Upper lobe of right lung (tissue), 1 donor: ENCODE measurements at places on chromosomes 1 and 21.

DNA sequence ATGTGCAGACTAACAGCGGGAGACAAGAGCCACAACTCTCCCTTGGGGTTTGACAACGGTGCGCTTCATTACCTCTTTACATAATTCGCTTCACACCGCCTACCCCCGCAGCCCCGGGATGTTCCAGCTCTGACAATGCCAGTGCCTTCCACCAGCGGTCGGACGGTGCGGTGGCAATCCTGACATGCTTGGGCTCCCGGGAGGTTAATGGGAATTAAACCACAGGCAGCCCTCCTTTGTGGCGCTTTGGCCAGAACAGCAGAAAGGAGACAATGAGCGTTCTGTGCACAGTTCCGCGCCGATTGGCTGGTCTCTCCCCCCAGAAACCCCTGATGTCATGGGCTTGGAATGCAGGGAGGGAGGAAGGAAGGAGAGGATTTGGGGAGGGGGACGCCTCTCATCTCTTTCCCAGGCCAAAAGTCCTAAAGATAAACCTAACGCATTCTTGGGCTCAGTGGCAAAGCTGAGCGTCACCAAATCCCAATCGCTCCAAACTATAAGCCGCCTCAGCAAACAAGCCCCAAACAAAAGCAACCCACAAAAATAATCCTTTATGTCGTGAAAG is 1.3 kb downstream of the CNN3 start:
- DNase-seq = peak; percentile 70

DNA sequence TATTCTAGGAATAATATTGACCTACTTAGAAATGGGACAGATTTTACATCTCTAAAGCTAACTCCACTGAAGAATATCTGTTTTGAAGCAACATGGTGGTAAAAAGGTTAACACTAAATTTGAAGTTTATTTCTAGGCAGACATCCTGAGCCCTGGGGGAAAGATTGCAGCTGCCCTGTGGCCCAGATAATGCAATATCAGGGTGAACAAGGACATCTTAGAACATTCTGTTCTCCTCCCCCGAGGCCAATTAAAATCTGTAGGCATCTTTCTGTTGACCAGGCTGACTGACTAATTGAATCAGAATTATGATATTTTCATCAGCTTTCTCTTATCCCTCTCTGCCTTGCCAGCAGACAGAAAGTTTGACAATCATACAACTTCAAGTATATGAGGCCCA is 149.8 kb upstream of the DUSP10 start:
- DNase-seq = no peak

- DNase-seq = no peak
Measured at GRCh38 chr21:46000182-46000730, 18.7 kb downstream of the COL6A1 start.

DNA sequence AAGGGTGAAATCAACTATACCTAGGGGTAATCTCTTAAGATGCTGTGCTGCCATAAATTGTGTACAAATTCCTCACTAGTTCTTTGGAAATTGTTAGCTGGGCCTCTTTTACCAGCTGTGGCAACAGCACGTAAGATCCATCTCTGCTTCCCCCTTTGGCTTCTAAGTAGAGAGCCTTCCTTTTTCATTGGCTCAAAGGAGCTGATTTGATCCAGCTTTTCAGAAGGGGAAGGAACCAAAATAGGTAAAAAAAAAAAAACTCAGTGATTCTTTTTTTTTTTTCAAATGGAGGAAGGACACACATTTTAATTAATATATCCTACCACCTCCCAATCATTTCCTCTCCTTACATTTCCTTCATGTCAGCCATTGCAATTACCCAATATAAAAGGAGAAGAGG is 4.0 kb upstream of the RCAN1 start:
- no peak for DNase-seq

GRCh38 chr1:6212193-6212959 is 6.5 kb downstream of the RNF207 start:
- DNase-seq = no peak

- no peak for DNase-seq
Measured at GRCh38 chr21:35179990-35180540, 131.0 kb upstream of the RUNX1 start.

DNA sequence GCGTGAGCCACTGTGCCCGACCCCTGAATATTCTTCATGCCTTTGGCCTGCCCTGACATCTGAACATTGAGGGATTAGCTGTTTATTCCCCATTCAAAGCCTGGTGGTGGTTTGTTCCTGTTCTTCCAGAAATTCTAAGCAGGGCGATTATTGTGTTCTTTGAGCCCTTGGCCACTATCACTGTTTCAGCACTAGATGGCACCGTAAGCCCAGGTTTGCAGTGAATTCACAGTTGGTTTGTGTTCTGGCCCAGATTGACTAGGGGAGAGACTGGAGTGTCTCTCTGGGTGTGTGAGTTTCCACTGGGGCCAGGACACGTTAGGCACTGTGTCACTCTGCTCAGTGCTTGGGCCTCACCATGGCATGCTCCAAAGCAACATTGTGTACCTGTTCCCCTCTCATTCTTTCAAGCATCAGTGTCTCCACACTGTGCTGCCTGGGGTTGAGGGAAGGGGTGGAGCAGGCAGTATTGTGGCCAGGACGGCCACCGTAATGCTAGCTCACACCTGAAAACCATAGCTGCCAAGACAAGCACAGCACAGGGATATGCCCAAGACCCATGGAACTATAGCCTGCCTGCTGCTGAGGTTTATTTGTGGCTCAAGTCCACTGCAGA is 52.7 kb downstream of the PKN2 start:
- no peak for DNase-seq

DNA sequence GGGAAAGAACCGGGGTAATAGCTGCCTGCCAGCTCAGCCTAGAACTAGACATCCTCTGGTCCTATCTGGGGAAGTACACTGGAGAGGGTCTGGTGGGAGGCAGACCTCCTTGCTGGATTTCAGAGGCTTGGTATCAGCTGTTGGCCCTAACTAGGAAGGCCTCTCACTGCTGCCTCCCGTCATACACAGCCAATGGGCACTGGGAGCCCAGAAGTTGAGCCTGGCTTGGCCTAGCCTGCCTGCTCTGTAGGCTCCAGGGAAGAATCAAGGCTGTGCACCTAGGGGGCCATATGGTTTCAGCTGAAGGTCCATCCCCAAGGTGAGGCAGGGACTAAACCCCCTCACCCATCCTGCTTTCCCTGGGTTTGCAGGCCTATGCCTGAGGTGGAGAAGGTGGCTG is 4.3 kb upstream of the MUTYH start:
- DNase-seq = no peak

DNA sequence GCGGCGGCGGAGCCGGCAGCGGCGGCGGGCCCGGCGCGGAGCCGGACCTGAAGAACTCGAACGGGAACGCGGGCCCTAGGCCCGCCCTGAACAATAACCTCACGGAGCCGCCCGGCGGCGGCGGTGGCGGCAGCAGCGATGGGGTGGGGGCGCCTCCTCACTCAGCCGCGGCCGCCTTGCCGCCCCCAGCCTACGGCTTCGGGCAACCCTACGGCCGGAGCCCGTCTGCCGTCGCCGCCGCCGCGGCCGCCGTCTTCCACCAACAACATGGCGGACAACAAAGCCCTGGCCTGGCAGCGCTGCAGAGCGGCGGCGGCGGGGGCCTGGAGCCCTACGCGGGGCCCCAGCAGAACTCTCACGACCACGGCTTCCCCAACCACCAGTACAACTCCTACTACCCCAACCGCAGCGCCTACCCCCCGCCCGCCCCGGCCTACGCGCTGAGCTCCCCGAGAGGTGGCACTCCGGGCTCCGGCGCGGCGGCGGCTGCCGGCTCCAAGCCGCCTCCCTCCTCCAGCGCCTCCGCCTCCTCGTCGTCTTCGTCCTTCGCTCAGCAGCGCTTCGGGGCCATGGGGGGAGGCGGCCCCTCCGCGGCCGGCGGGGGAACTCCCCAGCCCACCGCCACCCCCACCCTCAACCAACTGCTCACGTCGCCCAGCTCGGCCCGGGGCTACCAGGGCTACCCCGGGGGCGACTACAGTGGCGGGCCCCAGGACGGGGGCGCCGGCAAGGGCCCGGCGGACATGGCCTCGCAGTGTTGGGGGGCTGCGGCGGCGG is 1.0 kb downstream of the ARID1A start:
- DNase-seq = peak; percentile 79

DNA sequence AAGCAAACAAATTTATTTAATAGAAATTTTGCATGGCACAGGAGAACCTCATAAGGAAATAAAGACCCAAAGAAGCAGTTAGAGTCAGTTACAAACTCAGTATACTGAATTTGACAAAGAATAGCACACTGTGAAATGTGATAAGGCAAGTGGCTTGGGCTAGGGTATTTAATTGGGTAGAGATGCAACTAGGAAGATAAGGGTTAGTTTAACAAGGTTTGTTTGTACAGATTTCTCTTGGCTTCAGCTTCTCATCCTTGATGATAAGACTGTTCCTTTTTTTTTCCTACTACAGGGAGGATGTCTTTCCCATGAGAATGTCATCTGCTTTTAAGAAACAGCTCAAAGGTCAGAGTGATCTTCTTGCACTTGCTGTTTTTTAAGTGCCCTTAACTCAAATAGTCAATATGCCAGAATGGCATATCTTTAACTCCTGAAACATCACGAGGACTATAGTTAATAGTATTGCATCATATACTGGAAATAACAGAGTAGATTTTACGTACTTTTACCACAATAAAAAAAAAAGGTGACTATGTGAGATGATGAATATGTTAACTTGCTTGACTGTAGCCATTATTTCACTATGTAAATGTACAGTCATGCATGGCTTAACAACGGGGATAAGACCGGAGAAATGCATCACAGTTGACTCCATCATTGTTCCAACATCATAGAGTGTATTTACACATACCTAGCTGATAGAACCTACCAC is 9.2 kb upstream of the TRAF3IP3 start:
- DNase-seq = no peak

DNA sequence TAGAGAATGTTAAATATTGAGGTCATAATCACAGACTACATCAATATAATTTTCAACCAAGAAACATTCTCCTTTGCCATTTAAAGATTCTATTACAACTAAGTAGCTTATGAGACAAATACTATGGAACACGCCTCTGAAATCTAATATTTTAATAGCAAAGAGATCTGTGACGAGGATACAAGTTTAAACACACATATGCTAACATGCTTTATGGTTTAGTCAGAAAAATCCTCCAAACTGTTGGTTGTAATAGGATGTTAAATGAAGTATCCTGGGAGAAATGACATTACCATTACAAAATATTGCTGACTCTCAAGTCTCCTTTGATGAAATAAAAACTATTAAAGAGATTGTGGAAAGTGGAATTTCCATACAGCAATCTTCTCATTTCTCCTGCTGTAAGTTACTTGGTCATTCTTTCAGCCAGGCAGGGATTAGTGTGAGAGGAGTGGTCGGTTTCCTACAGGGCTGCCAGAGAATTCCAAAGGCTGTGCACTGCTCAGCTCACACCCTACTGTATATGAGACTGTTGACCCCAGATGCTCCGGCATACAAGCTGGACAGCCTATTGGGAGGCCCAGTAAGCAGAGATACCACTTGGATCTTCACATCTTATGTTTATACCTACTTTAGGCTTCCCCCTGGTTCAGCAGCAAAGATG is 26.6 kb downstream of the SCYL3 start:
- no peak for DNase-seq

DNA sequence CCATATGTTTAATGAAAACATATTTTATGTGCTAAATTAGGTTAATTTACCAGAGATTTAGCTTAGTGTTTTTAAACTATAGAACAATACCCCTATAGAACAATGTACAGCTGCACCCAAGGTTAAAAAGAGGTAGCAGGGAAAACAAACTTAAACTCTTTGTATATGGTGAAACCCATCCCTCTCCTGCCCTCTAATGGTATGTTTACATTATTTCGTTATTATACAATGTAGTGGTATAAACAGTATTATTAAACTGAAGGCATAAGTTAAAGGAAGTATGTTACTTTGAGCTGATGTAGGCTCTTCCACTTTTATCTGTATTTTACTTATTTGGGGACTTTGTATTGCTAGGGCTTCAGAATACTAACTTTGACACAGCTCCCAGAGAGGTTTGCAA is 16.7 kb upstream of the ZYG11A start:
- DNase-seq = no peak

GRCh38 chr1:216331211-216331610 is 92.0 kb downstream of the USH2A start:
- DNase-seq = no peak

GRCh38 chr1:48695161-48695560 is 81.5 kb downstream of the BEND5 start:
- DNase-seq = no peak

DNA sequence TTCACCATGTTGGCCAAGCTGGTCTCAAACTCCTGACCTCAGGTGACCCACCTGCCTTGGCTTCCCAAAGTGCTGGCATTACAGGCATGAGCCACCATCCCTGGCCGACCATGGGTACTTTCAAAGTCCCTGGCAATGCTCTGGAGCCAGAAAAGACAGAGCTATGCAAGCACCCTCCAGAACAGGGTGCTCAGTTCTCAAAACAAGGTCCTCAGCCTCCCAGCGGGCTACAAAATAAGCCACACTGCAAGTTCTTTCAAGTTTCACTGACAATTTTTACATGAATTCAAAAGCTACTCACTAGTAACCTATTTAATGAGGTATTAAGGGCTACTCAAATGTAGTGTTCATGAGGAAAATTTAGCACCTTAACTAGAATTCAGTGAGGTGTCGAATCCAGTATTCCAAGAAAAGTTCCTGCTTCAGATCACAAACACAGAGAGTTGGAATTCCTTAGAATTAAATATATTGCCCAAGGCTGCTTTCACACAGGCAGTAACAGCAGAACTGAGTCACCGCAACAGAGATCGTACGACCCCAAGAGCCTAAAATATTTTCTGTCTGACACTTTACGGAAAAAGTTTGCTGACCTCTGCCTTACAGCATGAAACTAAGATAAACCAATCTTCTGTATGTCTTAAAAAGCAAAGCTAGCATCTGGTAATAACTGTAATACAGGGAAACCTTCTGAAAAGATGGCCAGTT is 60.7 kb downstream of the HSF2BP start:
- no peak for DNase-seq

GRCh38 chr1:119227456-119227855 is 87.0 kb upstream of the WARS2 start:
- no peak for DNase-seq

GRCh38 chr1:14519976-14520375 is 78.5 kb upstream of the KAZN start:
- no peak for DNase-seq

DNA sequence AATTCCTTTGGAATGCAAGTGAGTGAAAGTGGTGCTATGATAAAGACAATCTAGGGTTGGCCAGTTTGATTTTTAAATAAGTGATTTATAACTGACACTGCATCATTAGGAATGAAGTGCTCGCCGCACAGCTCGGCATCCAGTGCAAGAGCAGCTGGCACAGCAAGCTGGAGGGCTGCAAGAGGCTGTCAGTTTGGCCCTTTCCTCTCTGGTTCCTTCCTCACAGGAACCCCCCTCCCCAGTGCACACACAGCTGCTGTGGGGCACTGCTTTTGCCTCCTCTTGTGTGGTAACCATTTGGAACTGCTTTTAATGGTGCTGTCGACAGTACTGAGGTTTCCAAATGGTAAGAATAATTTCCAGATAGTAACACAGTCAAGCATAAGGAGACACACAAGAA is 10.4 kb upstream of the BCAR3 start:
- DNase-seq = no peak

DNA sequence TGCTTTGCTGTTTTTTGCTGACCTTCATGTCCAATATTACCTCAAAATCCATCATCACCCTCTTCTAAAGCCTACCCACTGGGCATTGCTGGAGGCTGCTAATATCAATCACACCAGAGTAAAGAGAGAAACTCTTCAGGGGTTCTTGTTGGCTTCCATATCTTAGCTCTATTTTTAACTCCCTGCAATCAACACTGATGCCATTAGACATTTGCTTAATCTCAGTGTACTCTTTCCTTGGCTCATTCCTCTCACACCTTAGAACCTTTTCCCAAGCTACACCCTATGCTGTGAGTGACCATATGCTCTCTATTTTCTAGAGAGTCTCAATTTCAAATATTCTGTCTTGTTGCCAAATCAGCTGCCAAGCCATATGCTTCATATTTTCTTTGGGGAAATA is 40.6 kb upstream of the RABGAP1L start:
- no peak for DNase-seq
